ENCODE measurements at places on chromosomes 3 and 15.

DNA sequence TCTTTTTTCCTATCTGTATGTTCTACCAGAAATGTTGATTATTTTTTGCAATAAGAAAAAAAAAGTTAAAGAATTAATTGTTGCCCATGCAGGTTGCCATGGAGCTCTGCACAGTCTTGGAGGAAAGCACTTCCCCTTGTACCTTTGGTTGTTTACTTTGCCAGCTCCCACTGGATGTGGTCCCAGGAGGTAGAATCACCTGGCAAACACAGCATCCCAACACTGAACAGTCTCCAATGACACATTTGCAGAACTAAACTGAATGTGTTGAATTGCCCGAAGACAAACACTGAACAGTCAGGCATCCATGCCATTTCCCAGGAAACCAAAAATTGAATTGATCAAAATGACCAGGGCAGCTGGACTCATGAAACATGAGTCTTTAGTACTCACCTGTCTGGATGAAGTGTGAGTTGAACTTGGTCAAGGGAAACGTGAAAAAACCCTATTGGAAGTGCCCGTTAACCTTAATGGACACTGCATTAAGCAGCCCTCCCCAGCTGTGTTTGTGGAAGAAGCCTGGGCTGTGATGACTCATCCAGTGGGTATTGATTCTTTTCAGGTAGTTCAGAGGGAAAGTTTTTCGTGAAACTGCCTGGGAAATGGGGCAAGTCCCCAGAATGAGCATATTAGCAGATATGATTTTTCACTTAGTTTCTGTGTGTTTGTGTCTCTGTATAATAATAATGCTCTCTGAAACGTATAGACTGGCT, 284.7 kb upstream of the STT3B start:
- DNase-seq = no peak

GRCh38 chr15:27722102-27722501, 377.0 kb downstream of the OCA2 start:
- DNase-seq = no peak

DNA sequence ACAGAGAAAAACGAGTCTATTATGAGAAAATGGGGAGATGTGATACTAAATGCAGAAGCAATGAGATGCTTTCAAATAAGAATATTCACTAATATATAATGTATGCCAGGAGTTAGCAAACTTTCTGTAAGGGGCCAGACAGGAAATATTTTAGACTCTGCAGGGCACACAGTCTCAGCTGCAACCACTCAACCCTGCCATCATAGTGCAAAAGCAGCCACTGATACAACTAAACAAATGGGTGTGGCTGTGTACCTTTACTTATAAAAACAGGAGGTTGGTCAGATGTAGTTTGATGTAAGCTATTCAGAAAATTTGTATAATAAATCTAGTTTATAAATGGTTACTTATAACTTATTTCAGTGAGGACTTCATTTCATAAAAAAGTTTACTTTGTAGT, 78.1 kb downstream of the FBXL22 start:
- DNase-seq = no peak

- no peak for DNase-seq
Observed at GRCh38 chr3:154125378-154126030, 4.3 kb downstream of the ARHGEF26 start.

DNA sequence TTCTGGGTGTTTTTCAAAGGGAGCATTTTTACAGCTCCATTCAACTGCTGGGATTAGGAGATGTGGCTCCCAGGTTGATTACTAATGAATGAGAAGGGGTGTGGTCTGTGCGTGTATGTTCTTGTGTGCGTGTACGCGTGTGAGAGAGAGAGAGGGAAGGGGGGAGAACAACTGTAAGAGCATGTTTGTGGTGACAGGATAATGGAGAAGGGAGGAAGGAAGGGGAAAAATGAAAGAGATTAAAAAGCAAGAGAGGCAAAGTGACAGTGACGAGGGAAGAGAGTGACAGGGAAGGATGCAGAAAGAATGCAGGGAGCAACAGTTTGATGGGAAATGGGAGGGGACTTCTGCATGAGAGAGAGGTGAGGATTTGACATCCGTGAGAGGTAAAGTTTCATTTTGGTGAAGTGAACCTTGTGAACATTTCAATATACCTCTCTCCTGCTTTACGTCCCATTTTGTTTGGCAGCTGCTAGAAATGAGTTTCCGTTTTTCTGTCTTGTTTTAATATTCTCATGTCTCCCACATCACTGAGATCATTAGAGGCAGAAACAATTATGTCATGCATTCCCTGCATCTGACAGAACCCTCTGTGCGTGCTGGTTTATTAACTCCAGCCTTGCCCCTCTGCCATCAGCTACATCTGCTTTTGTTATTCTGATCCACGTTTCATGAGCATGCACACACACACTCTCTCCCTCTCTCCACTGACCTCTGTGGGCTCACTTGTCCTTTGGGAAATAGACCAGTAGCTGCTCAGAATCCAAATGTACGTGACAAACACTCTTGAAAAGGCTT, 161.6 kb downstream of the GAP43 start:
- DNase-seq = no peak

DNA sequence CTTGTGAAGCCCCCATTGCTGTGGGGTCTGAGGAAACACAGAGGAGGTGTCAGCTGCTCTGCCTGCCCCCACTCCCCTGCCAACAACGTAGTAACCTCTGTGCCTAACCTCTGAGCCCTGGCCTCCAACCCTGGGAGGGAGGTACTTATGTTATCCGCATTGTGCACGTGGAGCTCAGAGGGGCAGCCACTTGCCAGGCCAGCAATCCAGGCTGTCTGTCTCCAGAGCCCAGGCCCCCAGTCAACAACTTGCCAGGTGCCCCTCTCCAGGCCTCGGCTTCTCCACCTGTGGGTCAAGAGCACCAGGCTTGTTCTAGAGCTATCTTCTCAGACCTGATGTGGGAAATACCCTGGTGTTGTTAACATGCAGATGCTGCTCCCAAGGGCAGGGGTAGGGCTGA, 2.7 kb downstream of the TPRA1 start:
- no peak for DNase-seq

DNA sequence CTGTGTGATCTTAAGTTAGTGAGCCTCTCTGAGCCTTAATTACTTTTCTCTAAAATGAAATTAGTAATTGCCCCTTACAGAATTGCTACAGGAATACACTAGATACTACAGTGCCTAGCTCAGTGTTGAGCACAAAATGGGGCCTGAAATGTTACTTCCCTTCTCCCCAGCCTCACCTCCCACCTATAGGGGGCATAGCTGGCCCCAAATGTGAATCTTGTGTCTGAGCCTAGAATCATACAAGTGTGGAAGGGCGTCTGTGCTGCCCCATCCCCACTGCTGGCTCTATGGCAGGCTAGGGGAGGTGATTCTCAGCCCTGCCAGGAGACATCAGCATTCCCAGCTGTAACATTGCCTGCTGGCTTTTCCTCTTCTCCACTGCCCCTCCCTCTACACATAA, 42.7 kb downstream of the IFT122 start:
- DNase-seq = no peak

GRCh38 chr3:14997941-14998340, 50.6 kb downstream of the NR2C2 start:
- no peak for DNase-seq

- DNase-seq = no peak
Observed at GRCh38 chr15:55387027-55387426, 21.1 kb downstream of the CCPG1 start.

GRCh38 chr3:100254168-100254777, 6.5 kb upstream of the TBC1D23 start:
- DNase-seq = peak; percentile 19

DNA sequence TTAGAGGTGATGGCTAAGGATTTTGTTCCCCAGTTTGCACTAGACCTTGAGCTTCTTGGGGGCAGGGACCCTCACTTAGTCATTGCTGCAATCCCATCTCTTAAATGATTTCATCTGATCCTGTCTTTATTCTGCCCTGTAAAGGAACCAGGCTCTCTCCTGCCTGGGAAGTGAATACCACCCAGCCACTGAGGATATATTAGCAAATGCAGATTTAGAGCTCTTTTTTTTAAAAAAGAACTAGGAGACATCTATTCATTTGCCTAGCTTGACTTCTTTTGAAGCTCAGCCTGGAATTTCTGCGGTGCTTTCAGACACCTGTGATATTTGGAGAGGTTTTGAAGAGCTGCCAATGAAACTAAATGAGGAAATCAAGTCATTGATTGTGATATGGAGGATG, 41.8 kb downstream of the CA12 start:
- no peak for DNase-seq

DNA sequence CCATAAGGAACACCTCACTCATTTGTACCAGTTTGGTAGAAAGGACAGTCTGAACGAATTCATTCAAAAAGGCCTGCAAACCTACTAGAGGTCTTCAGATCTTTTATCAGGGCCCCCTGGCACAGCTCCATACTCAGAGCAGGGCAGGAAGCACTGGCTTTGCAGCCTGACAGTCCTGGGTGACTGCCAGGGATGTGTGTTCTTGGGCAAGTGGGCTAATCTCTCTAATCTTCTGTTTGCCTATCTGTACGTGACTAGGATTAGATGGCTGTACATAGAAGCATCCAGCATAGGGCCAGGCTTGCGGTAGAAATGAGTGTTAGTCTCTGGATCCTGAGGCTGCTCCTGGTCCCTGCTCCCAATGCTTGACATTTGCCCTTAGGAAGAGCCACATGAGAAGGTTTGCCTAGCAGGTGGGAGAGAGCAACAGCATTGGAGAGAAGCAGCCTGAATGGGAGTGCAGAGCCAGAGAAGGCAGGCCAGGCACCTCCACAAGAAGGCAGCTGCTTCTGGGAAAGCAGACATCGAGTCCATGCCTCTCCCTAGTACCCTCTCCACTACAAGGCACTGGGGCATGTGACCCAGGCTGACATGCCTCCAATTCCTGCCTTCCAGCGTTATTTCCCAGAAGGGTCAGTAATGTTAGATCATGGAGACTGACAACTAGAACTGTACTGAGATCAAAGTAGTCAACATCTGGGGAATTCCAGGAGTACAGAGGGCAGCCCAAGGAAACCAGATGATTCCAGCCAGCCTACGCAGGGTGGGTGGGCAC, 1.0 kb upstream of the CXCR6 start:
- DNase-seq = no peak

GRCh38 chr15:66860844-66861243, 158.8 kb downstream of the SMAD6 start:
- no peak for DNase-seq

DNA sequence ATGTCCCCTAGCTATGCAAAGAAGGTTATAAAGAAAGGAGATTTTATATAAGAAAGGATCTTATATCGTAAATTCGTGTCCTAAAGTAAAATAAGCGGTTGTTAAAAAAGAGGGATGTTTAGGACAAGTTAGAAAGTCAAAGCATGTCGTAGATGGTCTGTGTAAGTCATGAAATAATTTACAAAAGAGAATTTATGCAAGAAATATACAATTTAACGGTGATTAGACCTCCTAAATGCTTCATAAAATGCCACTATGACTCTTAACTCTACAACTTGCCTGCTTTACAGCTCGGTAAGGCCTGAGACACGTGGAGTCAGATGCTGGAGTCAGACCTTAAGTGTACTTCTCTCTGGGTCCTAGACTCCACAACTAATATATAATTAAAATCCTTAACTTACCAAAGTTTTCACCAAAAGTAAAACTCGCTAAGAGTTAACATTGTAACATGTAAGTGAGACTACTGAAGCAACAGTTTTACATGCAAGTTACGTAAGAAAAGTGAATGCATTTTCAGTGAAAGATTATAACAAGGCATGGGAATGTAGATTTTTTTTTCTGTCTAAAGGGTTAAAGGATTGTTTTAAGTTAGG, 13.3 kb upstream of the SRPRB start:
- DNase-seq = no peak

- no peak for DNase-seq
Observed at GRCh38 chr3:81769299-81769698, 7.9 kb upstream of the GBE1 start.

DNA sequence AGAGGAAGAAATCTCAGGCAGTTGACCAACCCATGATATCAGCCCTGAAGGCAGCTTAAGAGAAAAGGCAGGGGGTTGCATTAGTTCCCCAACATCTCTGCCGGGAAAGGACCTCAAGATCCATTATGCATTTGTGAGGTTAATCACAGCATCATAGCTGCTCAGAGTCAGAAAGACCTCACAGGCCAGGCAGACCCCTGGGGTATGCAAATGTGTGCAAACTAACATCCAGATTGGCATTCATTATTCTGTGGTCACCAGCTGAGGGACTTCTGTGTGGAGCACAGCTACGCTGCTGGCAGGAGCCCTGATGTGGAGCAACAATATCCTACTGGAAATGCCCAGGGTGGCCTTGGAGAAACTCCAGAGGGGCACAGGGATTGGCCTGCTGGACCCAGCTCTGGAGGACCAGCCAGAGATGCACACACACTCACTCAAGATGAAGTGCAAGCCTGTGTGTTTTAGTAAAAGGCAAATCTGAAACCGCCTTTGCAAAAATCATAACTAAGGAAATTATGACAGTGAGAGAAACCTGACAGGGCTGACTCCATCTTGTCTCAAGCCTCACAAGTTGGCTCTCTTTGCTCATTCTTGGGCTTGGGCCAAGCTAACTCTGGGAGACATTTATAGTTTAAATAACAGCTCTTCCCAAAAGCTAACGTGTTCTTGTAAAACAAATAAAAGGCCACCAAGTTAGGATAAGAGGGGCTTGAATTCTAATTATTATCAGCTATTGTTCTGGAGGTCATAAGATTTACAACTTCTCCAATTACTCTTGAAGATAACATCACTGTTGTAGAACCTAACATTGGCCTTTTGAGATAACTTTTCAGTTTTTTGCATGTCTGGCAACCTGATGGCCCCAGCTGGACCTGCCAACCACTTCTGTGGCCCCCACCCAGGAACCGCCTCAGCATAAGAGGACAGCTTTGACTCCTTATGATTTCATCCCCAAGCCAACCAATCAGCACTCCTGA, 257.1 kb downstream of the UACA start:
- DNase-seq = no peak

GRCh38 chr3:119194237-119195150, 21.1 kb downstream of the UPK1B start:
- DNase-seq = no peak

GRCh38 chr3:149151843-149152242, 22.4 kb downstream of the HPS3 start:
- DNase-seq = no peak

DNA sequence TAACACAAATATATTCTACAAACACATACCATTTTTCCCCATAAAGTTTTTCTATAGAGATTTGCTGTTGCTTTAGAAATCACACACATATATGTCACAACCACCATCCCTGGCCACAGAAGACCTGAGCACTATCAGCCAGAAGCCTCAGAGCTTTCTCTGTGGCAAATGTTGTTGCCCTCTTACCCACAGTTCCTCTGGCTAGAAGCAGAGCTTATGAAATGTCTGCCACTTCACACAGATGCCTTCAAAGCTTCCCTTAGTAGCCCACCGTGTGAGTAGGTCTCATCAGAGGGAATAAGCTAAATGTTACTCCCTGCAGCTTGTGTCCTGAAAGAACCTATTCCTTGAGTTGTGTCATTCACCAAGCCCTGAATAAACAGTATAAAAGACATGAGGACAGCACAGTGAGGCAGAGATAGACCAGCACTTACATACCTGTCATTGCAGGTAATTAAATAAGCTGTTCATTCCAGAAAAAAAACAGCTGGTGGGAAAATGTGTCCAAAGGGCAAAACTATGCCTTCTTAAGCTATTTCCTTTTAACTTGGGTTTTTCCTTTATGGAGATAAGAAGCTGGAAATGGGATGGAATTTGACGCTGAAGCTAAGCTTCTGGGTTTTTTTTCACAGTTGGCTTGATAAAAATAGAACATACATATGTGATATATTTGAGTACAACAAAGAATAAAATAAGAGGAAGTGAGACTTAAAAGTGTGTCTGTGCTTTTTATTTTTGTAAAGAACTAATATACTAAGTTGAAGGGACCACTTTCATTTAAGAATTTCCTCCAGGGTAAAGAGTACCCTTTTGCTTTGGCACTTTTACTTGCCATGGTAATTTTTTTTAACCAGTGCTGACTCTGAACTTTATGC, 391.4 kb downstream of the KCNH8 start:
- no peak for DNase-seq

Data from activated naive CD4-positive, alpha-beta T cell treated with anti-CD3 and anti-CD28 coated beads, Interleukin-2, amount 50 U/mL, for 16 hours (primary cell).